SK-MEL-5 (cell line): ENCODE measurements at places on chromosomes 3 and 15.
A peak's percentile ranks its signal among the peaks of the same experiment; 100 is the strongest.

DNA sequence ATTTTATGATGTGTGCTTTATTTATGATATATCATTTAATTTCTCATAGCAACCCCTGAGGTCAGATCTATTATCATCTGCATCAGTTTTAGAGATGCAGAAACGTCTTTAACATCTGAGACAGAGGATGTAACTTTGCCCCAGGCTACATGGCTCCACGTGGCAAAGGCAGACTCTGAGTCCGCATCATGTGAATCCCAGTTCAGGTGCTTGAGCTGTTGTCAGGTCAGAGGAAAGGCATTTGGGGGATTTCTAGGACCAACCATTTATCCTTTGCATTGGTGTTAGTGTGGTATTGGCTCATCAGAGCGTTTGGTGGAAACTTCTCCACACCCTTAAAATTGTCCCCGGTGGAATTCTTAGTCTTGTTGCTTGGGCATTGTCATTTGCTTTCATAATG is 10.8 kb downstream of the CACNA2D3 start:
- DNase-seq: no peak

GRCh38 chr15:48175126-48175525 is 3.0 kb downstream of the MYEF2 start:
- no peak for DNase-seq

- DNase-seq: no peak
Measured at GRCh38 chr15:98715401-98715800, 67.1 kb downstream of the IGF1R start.

DNA sequence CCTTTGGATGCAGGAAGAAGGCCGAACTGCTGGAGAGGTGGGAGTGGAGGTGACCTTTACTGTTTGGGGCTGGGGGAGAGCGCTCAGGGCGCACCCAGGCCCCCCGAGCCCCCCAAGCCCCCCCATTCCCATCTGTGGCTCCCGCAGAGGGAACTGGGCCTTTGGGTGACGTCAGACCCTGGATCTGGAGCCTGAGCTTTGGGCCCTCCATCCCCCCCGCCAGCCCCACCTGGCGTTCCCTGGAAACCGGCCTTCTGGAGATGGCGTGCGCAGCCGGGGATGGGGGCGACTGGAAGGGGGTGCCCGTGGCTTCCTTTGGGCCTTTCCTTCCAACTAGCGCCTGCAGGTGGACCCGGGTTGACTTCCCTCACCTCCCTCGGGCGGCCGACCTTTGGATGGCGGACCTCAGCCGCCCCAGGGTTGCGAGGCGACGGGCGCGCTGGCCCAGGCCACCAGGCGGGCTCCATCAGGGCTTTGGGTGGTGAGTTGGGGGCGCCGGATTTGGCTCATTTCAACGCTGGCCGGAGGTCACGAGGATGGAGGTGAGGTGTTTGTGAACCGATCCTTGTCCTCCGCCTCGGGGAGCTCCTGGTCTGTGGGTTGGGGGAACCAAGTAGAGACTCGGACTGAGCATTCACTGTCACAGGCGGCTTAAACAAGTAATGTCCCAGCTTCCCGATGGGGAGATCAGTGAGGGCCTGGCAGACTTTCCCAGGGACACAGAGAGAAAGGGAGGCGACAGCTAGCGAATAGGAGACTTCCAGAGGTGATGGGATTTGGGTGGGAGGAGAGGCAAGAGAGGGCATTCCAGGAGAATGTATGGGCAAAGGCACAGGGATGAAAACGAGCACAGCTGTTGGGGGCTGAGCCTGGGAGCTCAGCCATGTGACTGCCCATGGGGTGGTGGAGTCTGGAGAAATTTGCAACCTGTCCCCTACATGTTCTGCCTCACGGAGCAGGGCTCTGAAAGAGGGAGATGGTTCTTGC is 709 bp downstream of the SCAMP5 start:
- no peak for DNase-seq

DNA sequence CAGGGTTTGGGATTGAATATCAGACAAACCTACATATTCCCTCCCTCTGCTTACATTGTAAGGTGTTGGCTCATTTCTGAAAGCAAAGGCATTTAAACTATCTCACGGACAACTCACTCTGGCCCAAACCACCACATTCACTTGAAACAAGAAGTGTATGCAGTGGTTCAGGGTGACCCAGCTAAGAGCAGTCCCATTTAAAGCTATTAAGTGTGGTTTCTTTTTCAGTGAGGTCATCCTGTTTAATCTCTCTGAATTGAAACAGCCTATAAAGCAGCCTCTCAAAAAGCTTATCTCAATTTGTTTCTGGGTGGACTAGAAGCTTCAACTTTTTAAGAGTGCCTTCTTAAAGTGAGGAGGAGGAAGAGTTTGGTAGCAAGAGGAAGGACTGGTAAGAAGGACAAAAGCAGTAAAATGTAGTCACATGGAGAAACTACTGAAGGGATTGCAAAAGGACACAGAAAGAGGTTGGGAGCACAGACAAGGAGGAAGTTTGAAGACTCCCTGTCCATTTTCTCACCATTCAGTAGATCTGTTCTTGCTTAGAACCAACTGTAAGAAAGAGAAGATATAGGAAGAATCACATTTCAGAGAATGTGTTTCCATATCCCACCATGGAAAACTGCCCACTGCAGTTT is 151.6 kb downstream of the TMCO5A start:
- no peak for DNase-seq

DNA sequence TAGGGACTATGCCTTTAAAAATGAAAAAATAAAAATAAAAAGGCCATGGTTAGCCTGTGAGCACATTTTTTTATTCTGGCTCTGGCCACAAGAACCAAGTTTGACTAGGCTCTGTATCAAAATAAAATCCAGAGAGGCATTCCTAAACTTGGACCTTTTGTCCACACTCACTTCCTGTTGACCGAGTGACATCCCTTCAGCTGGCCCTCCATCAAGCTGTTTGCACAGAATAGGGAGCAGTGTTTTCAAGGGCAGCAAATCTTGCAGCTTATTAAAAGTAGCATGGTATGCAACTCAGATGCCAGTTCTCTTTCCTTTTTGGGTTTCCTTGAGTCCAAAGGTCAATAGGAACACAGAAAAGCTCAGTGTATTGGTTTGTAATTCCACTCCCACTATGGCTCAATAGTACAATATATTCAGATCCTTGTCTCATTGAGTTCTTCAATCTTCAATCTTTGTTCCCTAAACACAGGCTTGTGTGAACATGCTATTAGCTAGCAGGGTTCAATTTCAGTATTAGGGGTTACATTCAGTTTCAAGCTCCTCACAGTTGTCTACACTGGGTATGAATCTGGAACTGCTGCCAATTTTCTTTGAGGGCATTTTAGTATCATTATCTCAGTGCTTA is 244.5 kb downstream of the RBMS3 start:
- DNase-seq: peak; percentile 32

GRCh38 chr3:51328206-51328605 is 56.9 kb upstream of the MANF start:
- DNase-seq: no peak

DNA sequence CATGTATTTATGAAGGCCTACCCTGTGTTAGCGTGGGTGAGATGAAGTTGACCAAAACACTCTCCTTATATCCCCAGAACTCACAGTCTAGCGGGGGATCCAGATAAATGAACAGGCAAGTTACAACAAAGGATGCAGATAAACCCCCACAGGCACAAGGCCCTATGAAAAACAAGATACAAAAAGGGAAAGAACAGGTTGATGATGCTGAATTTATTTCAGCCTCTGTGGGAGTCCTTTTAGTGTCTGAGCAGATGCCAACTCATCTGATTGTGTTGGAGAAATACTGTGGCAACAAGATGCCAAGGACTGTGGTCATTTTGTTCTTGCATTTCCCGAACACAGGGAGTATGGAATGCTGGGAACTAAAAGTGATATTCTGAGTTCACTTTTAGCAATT is 300.0 kb downstream of the CHST2 start:
- no peak for DNase-seq

- DNase-seq: no peak
Measured at GRCh38 chr15:48794697-48795134, 16.2 kb downstream of the CEP152 start.

DNA sequence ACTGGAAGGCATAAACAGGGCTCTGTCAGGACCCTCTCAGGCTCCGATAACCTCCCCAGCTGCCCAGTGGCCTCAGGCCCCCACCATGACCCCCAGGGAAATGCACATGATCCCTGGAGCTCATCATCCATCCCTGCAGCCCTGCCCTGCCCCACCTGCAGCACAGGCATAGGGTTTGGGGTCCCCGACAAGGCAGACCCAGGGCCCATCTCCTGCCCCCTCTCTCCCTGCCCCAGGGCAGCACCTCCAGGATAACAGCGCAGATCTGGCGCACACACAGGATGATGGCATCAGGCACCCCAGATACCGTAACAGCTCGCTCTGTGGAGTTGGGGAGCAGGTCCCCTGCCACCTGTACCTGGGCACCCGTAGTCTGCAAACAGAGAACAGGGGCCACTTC is 4.5 kb downstream of the GPR62 start:
- no peak for DNase-seq

GRCh38 chr3:119794971-119795612 is 13.2 kb downstream of the NR1I2 start:
- DNase-seq: peak; percentile 15

DNA sequence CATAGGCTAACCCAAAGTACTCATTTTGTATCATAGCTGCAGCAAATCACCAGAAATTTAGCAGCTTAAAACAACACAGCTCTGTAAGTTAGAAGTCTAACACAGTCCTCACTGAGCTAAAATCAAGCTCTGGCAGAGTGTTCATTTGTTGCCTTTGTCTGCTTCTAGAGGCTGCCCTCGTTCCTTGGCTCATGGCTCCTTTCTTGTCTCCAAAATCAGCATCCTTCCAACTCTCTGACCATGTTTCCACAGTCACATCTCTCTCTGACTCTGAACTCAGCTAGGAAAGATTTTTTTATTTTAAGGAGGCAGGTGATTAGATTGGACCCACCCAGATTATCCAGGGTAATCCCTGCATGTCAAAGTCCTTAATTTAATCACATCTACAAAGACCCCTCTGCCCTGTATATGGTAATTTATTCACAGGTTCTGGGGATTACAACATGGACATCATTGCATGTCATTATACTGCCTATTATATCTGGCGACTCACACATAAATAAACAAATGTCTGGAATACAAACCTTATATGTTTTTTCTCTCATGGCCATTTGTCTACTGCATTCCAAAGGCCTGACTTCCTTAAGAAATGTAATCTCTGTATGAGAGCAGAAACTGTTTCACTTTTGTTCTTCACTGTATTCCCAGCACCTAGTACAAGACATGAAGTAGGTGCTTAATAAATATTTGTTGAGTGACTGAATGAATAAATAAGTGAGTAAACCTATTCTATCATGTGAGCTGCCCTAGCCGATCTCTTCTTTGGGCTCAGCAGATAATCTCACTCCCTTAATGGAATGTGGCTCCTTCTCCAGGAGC is 15.1 kb upstream of the UACA start:
- DNase-seq: no peak

- DNase-seq: no peak
Measured at GRCh38 chr3:192409838-192410683, 317.3 kb downstream of the FGF12 start.

- DNase-seq: no peak
Measured at GRCh38 chr3:111787556-111788463, 71.3 kb upstream of the PHLDB2 start.

GRCh38 chr3:146543461-146544001 is 876 bp downstream of the PLSCR1 start:
- DNase-seq: peak; percentile 26

DNA sequence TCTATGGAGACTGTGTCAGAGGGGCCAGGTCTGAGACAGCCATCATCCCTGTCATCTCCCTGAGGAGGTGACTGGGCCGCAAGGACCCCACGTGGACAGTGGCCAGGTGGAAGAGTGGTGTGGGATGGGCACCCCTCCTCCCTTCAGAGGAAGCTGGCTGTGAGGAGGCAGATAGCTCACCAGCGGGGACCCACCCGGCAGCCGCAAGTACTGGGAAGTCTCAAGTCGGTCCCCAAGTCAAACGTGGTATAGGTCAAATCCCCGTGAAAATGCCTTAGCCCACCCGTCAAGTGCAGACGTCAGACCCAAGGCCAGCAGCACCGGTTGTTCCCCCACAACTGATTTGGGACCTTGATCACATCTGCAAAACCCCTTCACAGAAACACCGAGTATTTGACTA is 12.3 kb upstream of the KLF13 start:
- no peak for DNase-seq

DNA sequence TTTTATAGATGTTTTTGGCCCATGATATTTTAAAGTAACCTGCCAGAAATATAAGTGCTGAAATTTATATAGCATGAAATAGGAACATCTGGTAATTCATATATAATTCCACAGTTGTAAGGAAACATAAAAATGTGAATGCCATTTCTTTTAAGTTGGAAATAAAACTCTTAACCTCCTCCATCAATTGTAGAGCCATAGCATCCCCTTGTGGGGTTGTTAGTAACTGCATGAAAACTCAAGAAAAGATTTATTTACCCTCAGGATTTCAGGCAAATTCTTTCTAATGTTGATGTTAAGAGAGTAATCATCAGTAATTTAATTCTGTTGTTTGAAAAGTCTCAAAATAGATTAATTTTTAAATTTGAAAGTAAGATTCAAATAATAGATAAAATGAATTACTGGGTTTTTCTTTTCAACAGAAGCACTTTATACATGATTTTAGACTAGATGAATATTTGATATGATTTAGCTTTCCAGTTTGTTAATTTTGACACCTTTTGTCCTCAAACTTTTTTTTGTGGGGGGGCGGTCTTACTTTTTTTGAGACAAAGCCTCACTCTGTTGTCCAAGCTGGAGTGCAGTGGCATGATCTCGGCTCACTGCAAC is 74.7 kb downstream of the RASA2 start:
- DNase-seq: peak; percentile 68

- no peak for DNase-seq
Measured at GRCh38 chr15:78398076-78398825, 39.8 kb upstream of the IREB2 start.

GRCh38 chr3:139830817-139831216 is 104.2 kb upstream of the CLSTN2 start:
- no peak for DNase-seq

GRCh38 chr15:77009646-77010311 is 14.9 kb downstream of the PSTPIP1 start:
- no peak for DNase-seq

- DNase-seq: no peak
Measured at GRCh38 chr3:158771982-158772381, 29.9 kb upstream of the MFSD1 start.

DNA sequence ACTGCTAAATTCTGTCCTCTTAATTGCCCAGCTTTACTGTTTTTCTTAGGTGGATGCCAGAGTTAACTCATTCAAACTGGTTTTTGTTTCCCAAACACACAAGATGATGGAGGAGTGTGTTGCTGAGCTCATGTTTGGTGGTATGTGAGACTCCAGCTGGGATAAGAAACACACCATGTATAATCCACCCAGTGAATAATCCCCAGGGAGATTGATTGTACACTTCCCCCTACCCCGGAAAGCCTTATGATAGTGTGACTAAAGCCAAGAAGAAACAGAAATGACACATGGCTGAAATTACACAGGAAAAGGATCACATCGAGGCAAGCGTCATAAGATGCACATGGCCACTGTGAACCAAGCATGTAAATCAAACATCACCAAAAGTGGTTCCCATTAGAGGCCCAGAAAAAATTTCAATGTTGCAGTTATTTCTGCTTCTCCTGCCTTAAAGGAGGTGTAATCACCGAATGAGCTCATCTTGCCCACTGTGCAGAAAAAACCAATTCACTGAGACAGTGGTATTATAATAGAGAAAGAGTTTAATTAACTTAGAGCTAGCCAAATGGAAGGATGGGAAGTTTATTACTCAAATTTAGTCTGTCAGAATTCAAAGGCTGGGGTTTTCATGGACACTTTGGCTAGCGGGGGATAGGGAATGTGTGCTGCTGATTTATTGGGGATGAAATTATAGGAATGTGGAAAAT is 56.7 kb upstream of the MAGI1 start:
- DNase-seq: no peak
